ENCODE measurements at places on chromosomes 7 and 10. TPM values are rescaled to one million over a fixed set of nuclear protein-coding genes. Genes with fewer than 3 reads are reported as not detected.

The PNLIPRP3 gene
- not detected for total RNA-seq

The PNLIP gene
- total RNA-seq, result not detected

The COMMD3 gene
- total RNA-seq, result 33.8 TPM

The MYH16 gene
- total RNA-seq, result not detected

The PIK3CG gene
- total RNA-seq, result 0.39 TPM

The CXCL12 gene
- 440 TPM for total RNA-seq

The TRIM73 gene
- total RNA-seq, result 0.59 TPM

The FAM3C gene
- total RNA-seq, result 99.3 TPM

The CWF19L1 gene
- 7.2 TPM for total RNA-seq

The NPFFR1 gene
- not detected for total RNA-seq

The IRF5 gene
- total RNA-seq, result not detected

The ELFN1 gene
- 0.68 TPM for total RNA-seq

The HIBADH gene
- total RNA-seq, result 57.3 TPM

The GARS1 gene
- total RNA-seq, result 144 TPM

The LMTK2 gene
- total RNA-seq, result 6.4 TPM

The CTAGE8 gene
- 0.10 TPM for total RNA-seq

All from cardiac ventricle fibroblast (primary cell).